ENCODE measurements at places on chromosomes 13 and 19.

- DNase-seq, result no peak
Measured at GRCh38 chr13:112819816-112820215, 130.0 kb downstream of the ATP11A start.

GRCh38 chr19:50843205-50843604, 9.8 kb upstream of the KLK15 start:
- DNase-seq, result no peak

DNA sequence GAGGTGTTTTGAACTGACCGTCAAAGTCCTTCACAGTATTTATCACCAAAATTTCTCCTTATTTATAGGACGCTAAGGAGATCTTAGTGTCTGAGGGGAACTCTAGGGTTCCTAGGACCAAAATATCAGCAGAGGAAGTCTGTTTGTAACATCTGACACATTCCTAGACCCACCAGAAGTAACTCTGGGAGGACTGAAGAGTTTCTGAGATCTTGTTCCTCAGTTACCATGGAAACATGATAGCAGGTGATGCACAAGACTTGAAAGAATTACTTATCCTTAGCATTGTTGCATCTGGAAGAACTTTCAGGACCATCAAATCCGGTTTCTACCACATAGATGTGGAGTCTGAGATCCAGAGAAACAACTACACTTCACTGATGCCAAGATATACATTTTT, 164.6 kb downstream of the IER2 start:
- DNase-seq, result no peak

- DNase-seq, result no peak
Measured at GRCh38 chr13:57784633-57785032, 153.1 kb downstream of the PCDH17 start.

GRCh38 chr13:46975173-46975572, 78.3 kb upstream of the HTR2A start:
- DNase-seq, result no peak

DNA sequence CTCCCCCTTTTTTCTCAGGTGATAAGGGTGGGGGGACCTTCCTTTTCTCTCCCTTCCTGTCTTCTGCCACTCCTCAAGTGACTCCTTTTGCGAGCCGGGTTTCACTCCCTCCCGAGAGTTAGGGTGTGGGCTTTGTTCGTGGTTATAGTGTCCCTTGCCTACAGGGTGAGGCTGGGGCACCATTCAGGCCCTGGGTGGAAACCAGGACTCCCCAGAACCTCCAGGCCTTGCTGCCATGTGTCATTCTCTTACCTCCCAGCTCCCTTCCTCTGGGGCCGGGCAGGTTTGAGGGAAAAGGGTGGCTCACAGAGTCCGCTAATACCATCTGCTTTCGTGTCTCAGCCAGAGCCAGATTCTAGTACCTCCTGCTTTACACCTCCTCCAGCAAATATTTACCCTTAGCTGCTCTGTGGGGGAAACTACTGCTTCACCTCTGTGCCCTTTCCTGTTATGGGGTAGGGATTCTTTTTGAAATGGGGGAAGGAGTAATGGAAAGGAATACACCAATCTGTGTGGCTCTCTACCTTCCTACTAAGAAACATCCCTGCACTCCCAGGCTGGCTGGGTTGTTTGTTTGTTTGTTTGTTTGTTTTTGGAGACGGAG, 2.8 kb downstream of the ACTN4 start:
- peak; percentile 11 for DNase-seq

GRCh38 chr13:98476106-98476505, 100.8 kb downstream of the STK24 start:
- DNase-seq, result no peak

- DNase-seq, result no peak
Measured at GRCh38 chr19:51742789-51743188, 8.9 kb downstream of the FPR1 start.

DNA sequence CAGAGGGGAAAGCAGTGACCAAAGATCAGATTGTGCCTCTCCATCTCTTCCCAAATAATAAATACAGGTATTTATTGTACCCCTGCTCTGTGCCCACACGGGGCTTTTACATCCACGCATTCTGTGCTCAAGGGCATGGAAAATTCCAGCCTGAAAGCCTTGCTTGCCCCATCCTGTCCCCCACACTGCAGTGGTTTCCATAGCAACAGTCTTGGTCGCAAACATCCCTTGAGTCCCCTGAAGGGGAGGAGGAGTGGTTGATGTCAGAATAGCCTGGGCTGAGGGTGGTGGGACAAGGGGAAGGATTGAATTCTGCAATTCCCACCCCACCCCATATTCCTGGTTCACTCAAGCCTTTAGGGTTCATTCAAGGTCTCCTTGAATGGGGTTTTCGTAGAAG, 41.0 kb upstream of the USP29 start:
- no peak for DNase-seq
